ENCODE measurements at places on chromosomes 2 and 18. TPM values are rescaled to one million over a fixed set of nuclear protein-coding genes. Genes with fewer than 3 reads are reported as not detected.

The LRP2 gene
- 0.47 TPM for total RNA-seq

The KIAA2012 gene
- total RNA-seq: not detected

The OR6B2 gene
- total RNA-seq: not detected

- H3K36me3 ChIP-seq: no peaks in the 10 kb centered on the region
- H3K27me3 ChIP-seq: peaks cover 22% of the 10 kb centered on the region
- H3K27ac ChIP-seq: no peak overlapping the region
- DNase-seq: no peak
- no peak overlapping the region for H3K4me3 ChIP-seq
Measured at GRCh38 chr2:207777124-207777523, 7.4 kb upstream of the FZD5 start.

DNA sequence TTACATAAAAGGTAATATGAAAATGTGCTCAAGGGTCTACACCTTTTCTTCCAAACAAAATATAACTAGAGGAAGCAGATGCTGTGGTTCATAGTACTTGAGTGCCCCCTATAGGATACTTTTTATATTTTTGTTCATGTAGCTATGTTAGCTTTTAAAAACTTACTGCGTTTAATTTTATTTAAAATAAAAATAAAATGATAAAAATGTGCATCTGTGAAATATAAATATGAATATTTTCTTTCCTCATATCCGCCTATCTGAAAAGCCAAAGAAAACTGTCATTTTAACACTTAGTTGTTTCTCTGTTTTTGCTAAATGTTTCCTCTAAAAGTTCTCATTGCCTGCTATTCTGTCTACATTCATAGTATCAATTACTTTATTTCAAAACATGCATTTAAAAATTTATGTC, 9.6 kb upstream of the LRP1B start:
- DNase-seq: no peak
- H3K27me3 ChIP-seq: no peaks in the 10 kb centered on the region
- no peaks in the 10 kb centered on the region for H3K36me3 ChIP-seq
- no peaks in the 10 kb centered on the region for H3K4me1 ChIP-seq
- H3K4me3 ChIP-seq: no peak overlapping the region

- no peak overlapping the region for H3K4me3 ChIP-seq
- no peaks in the 10 kb centered on the region for H3K4me1 ChIP-seq
- H3K27ac ChIP-seq: no peak overlapping the region
- H3K36me3 ChIP-seq: no peaks in the 10 kb centered on the region
- peaks cover 3% of the 10 kb centered on the region for H3K27me3 ChIP-seq
Measured at GRCh38 chr2:152251811-152252210, 76.2 kb upstream of the STAM2 start.

DNA sequence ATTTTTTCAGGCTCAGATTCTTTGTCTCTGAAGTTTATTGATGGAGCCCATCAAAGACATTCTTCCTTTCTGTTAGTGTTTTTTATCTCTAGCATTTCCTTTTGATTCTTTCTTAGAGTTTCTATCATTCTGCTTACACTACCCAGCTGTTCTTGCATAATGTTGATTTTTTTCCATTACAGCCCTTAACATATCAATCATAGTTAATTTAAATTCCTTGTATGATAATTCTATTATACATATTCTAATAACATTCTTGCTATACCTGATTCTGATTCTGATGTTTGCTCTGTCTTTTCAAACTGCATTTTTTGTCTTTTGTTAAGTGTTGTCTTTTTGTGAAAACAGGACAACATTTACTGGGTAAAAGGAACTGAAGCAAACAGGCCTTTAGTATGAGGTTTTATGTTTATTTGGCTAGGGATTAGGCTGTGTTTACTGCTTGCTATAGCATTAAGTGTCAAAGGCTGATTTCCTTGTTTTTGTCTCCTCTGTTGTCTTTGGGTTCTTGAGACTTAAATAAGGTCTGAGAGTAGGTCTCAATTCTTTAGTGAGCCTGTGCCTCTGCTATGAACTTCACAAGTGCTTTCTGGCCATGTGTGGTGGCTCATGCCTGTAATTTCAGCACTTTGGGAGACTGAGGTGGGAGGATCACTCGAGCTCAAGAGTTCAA, 8.0 kb upstream of the STAM2 start:
- no peak overlapping the region for H3K27ac ChIP-seq
- H3K27me3 ChIP-seq: peaks cover 28% of the 10 kb centered on the region
- no peak for DNase-seq
- H3K36me3 ChIP-seq: no peaks in the 10 kb centered on the region
- no peak overlapping the region for H3K4me3 ChIP-seq

- H3K27me3 ChIP-seq: peaks cover 25% of the 10 kb centered on the region
- H3K4me1 ChIP-seq: peaks cover 8% of the 10 kb centered on the region
- peak overlapping the region; percentile 6 for H3K4me3 ChIP-seq
- H3K27ac ChIP-seq: no peak overlapping the region
Measured at GRCh38 chr2:134039912-134040581, 213.8 kb upstream of the MGAT5 start.

GRCh38 chr2:209141142-209141541, 282.7 kb upstream of the MAP2 start:
- H3K4me1 ChIP-seq: no peaks in the 10 kb centered on the region
- H3K27me3 ChIP-seq: no peaks in the 10 kb centered on the region
- H3K4me3 ChIP-seq: no peak overlapping the region
- H3K36me3 ChIP-seq: no peaks in the 10 kb centered on the region
- no peak overlapping the region for H3K27ac ChIP-seq

- H3K36me3 ChIP-seq: peaks cover 18% of the 10 kb centered on the region
- H3K27me3 ChIP-seq: no peaks in the 10 kb centered on the region
- no peak for DNase-seq
Measured at GRCh38 chr2:47401789-47402554, 984 bp upstream of the MSH2 start.

DNA sequence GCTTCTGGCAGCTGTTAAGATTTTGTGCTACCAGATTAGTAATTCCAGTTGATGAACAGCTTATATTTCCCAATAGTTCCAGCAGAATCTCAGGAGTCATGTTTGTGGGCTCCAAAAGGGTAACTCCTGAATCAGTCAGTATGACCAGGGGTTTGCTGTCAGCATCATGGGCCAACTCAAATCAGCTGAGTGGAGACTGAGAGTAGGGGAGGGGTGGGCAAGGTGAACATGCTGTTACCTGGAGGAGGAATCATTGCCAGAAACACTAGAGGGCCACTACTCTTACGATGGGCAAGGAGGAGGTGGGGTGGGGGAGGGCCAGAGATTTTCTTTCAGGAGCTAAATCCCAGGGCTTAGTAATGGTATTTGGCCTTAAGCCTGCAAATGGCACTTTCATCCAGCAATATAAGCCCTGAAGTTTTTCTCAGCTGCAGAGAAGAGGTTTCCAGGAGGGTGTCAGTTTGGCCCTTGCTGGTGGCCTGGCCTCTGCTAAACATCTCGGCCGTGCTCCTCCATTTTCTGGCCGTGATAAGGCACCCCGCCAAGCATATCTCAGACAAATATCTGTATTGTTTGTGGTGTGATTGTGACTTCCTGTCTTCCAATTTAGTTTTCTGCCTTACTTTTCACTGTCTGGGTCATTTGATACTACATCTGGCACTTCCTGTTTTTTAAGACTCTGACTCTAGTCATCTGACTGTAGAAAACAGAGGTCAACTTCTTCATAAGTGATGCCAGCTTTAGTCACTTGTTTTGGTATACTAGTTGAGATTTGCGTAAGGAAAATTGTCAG, 120.5 kb upstream of the CXCR4 start:
- peak; percentile 45 for DNase-seq
- H3K4me1 ChIP-seq: peaks cover 46% of the 10 kb centered on the region
- peaks cover 9% of the 10 kb centered on the region for H3K36me3 ChIP-seq
- peak overlapping the region; percentile 39 for H3K4me3 ChIP-seq

GRCh38 chr2:209476367-209477208, 52.7 kb downstream of the MAP2 start:
- H3K27ac ChIP-seq: no peak overlapping the region
- no peaks in the 10 kb centered on the region for H3K27me3 ChIP-seq
- H3K4me3 ChIP-seq: no peak overlapping the region
- no peaks in the 10 kb centered on the region for H3K4me1 ChIP-seq
- DNase-seq: no peak
- no peaks in the 10 kb centered on the region for H3K36me3 ChIP-seq

- peak overlapping the region; percentile 66 for H3K4me3 ChIP-seq
- peak; percentile 39 for DNase-seq
- peaks cover 78% of the 10 kb centered on the region for H3K27me3 ChIP-seq
- no peak overlapping the region for H3K27ac ChIP-seq
- peaks cover 8% of the 10 kb centered on the region for H3K4me1 ChIP-seq
Measured at GRCh38 chr2:71277536-71278103, 50.7 kb upstream of the PAIP2B start.

- H3K27ac ChIP-seq: no peak overlapping the region
- no peak for DNase-seq
- peaks cover 8% of the 10 kb centered on the region for H3K36me3 ChIP-seq
- peaks cover 27% of the 10 kb centered on the region for H3K4me1 ChIP-seq
Measured at GRCh38 chr18:75227535-75228296, 17.1 kb downstream of the TSHZ1 start.

DNA sequence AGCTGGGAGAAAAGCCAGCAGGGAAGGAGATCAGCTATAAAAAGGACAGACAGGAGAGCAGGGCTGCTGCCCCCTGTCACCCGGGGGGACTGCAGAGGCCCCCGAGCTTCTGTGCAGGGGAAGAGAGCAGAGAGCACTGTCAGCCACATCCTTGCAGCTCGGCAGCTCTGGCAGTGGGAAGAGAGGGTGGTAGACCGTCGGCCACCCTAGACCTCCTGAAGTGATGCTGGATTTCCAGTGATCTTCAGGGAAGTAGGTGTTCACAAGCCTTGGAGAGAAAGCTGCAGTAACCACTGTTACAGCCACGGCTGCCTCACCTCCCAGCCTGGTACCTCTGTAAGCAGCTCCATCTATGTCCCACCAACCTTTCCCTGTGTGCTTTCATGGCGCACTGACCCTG, 134.9 kb downstream of the TFCP2L1 start:
- H3K27me3 ChIP-seq: peaks cover 2% of the 10 kb centered on the region
- no peak overlapping the region for H3K4me3 ChIP-seq
- H3K36me3 ChIP-seq: no peaks in the 10 kb centered on the region
- no peak overlapping the region for H3K27ac ChIP-seq

DNA sequence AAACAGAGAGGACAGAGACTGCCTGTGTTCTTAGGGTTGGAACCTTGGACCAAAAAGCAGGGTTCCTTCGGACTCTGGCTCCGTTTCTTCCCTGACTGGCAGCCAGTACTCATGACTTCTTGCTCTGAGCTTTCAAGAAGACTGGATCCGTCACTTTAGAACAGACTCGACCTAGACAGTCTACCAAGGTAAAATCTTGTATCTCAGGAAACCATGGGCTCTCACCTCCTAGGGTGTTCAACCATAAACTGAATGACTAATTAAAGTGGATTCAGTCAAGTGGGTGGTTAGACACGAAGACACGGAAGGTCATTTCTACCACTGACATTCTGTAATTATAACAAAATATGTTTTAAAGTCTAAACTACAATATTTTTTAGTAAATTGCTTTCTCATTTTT, 153.8 kb upstream of the SLC39A10 start:
- peaks cover 19% of the 10 kb centered on the region for H3K36me3 ChIP-seq
- peaks cover 2% of the 10 kb centered on the region for H3K27me3 ChIP-seq
- DNase-seq: no peak

DNA sequence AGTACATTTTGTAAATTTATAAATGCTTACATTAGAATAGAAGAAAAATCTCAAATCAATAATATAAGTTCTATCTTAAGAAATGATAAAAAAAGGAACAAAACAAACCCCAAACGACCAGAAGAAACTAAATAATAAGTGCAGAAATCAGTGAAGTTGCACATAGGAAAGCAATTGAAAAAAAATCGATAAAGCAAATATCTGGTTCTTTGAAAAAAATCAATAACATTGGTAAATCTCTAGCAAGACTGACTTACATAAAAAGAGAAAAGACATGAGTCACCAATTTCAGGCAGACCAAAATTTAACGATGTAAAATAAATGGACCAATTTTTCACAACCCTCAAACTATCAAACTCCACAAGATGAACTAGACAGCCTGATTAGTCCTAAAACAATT, 249.9 kb upstream of the HDAC4 start:
- DNase-seq: no peak
- peaks cover 12% of the 10 kb centered on the region for H3K27me3 ChIP-seq
- no peaks in the 10 kb centered on the region for H3K36me3 ChIP-seq
- no peaks in the 10 kb centered on the region for H3K4me1 ChIP-seq
- no peak overlapping the region for H3K27ac ChIP-seq

Measured in activated naive CD8-positive, alpha-beta T cell treated with anti-CD3 and anti-CD28 coated beads, Interleukin-2, amount 10 ng/mL, durations not matched to agents 7 days and 5 days (primary cell).